ENCODE measurements at places on chromosomes 6 and 20.

GRCh38 chr6:27986928-27987725 lies 30.1 kb downstream of the OR2B6 start:
- no peak for DNase-seq

GRCh38 chr6:134741200-134741536 lies 208.7 kb downstream of the ALDH8A1 start:
- no peak for DNase-seq

DNA sequence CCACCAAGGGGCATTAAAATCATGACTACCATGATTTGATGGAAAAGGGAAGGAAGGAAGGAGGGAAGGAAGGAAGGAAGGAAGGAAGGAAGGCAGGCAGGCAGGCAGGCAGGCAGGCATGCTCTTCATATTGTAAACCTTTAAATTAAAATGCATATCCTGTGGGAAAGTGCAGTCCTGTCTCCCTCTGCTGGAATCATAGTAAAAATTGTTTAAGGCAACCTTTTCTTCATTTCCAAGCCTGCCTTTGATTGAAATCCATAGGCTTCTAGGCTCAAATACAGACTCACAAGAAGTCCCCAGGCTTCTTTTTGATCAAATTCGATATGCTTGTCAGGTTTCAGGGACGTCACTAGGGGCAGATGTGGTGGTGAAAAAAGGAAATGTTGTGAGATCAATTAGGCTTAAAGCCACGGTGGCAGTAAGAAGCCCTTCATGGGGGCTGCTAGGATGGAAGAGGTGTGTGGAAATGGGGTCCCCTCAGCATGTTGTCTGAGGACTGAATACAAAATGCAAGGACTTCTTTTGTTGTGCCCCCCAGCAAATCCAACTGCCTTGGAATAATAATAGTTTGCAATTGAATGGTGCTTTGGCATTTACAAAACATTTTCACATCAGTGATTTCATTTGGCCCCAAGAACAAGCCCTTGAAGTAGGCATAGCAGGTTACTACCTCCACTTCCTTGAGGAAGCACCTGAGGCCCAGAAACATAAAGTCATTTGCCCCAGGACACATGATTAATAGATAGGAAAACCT lies 25.6 kb upstream of the GABRR1 start:
- peak; percentile 57 for DNase-seq

- no peak for DNase-seq
Observed at GRCh38 chr20:48360342-48360975, 467.3 kb downstream of the PREX1 start.

- DNase-seq: no peak
Observed at GRCh38 chr6:41729624-41730023, 5.8 kb downstream of the TFEB start.

GRCh38 chr20:63574156-63574828 lies at the start of gene HELZ2:
Gene HELZ2, minus strand, starts transcription at chr20:63574239. Its CDS starts 1,854 bp downstream, at chr20:63572385.
- DNase-seq: peak; percentile 50
